ENCODE measurements at places on chromosomes 3 and 15. TPM values are rescaled to one million over a fixed set of nuclear protein-coding genes. Genes with fewer than 3 reads are reported as not detected.

Gene MNS1
- 1.5 TPM for total RNA-seq

Gene ITIH3
- not detected for total RNA-seq

Gene WNT7A
- 0.47 TPM for total RNA-seq

Gene RASL12
- total RNA-seq = not detected

Gene MORC1
- total RNA-seq = not detected

Gene DGKG
- total RNA-seq = not detected

Gene CAMKV
- not detected for total RNA-seq
